ENCODE measurements at places on chromosomes 2 and 18.

GRCh38 chr2:44955593-44956392 is 14.3 kb downstream of the SIX3 start:
- DNase-seq = peak; percentile 61

DNA sequence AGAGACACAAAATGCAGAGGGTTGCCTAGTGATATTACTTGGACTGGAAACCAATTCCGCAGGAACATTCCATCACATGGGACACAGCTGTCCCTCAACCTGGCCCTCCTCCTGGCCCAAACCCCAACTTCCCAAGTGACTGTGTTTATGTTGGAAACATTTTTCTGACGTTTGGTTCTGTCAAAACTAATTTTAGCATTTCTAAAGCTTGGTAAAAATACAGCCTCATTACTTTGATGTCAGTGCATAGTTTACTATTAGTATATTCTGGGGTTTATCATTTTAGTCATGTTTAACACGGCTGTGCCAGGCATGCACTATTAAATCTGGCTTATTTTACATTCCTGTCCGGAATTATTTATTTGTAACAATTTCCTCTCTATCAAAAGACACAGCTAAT is 69.9 kb downstream of the GLI2 start:
- DNase-seq = no peak

- no peak for DNase-seq
These were observed 16.3 kb upstream of the RMP24 start for GRCh38 chr18:35956226-35956625.

DNA sequence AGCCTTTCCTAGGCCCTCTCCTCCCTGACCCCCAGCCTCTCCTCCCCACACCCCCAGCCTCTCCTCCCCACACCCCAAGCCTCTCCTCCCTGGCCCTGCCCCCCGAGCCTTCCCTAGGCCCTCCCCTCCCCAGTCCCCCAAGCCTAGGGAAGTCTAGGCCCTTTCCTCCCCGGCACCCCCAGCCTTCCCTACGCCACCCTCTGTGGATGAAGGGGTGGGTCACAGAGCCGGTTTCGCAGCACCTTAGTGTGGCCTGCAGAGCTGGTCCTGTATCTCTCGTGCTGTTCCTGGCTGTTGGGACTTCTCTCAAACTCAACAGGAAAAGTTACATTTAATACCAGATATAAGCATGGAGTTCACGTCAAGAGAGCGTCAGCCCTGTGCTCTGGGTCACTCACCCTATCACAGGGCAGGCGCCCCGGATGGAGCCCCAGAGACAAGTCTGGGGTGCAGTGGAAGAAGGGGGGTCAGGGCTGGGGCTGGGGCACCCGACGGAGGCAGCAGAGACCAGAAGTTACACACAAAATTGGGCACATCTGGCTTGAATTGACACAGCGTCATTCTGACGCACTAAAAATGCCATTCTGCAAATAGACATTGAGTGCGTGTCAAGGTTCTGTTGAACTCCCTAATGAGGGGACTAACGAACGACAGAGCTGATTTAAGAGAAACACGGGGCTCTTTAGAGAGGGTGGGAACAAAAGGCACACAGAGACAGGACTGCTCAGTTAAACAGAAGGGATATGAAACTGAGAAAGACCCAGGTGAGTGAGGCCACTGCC is 24.0 kb downstream of the KCNIP3 start:
- DNase-seq = no peak

GRCh38 chr18:37565977-37566478 is 430 bp upstream of the CELF4 start:
- DNase-seq = no peak

DNA sequence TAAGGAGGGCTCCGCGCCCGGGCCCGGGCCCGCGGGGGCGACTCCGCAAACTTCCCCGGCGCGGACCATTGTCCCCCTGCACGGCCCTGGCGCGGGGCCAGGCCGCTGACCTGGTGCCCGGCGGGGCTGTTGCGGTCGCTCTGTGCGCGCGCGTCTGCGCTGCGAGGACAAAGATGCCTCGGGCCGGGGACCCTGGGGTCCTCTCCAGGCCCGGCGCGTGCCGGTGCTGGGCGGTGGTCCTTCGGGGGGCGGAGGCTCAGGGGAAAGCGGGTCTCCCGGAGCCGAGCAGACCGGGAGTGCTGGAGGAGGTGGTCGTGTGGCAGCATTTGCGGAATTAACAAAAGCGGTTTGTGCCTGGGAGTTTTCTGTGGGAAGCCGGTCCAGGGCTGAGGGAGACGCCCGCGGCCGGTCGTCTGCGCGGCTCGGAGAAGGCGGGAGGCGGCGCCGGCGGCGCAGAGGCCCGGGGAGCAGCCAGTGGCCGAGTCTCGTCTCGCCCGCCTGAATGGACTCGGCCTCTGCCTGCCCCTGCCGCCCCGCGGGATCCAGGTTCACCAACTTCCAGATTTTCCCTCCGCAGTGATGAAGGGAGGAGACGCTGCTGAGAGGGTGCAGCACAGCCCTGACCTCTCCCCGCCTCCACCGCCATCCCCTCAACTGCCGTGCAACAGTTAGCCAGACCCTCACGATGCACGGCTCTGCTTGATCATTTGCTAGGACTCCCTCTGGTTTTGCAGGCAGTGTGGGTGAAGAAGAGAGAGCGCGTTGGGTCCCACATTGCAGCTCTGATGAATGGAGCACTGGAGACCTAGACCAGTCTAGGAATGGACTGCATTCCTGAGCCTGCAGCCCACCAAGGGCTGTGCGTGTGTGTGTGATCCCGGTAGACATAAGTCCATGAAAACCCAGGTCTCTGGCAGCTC is 705 bp downstream of the EFR3B start:
- DNase-seq = no peak
